ENCODE measurements at places on chromosomes 6 and 20.
A peak's percentile ranks its signal among the peaks of the same experiment; 100 is the strongest.

- no peak for DNase-seq
Measured at GRCh38 chr6:125795301-125795700, 4.5 kb downstream of the NCOA7 start.

- DNase-seq = no peak
Measured at GRCh38 chr6:137095651-137096238, 51.0 kb upstream of the IL20RA start.

GRCh38 chr6:32432050-32432450 lies 7.6 kb upstream of the HLA-DRA start:
- DNase-seq = no peak

DNA sequence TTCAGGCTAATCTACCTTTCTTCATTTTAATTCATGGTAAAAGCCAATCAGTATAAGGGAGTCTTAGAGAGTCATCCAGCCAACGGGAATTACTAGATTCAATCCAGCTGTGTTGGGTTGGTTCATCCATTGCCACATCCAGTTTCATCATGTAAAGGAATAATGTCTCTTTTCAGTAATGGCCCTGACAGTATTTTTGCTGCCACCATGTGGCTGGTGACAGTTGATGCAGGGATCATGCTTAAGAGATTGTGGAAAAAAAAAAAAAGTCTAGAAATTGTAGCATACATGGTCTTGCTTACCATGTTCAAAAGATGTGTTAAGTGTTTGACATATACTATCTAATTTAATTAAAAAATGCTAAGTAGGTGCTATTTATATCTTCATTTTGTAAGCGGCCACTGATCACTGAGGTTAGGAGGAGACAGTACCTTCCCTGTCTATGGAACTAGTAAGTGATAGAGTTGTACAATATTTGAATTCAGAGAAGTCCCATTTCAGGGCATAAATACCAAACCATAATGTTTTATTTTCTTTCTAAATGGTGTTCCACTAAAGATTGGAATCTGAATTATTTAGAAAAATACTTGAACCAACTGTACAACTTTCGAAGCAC lies 135.9 kb downstream of the KHDRBS2 start:
- DNase-seq = peak; percentile 57

DNA sequence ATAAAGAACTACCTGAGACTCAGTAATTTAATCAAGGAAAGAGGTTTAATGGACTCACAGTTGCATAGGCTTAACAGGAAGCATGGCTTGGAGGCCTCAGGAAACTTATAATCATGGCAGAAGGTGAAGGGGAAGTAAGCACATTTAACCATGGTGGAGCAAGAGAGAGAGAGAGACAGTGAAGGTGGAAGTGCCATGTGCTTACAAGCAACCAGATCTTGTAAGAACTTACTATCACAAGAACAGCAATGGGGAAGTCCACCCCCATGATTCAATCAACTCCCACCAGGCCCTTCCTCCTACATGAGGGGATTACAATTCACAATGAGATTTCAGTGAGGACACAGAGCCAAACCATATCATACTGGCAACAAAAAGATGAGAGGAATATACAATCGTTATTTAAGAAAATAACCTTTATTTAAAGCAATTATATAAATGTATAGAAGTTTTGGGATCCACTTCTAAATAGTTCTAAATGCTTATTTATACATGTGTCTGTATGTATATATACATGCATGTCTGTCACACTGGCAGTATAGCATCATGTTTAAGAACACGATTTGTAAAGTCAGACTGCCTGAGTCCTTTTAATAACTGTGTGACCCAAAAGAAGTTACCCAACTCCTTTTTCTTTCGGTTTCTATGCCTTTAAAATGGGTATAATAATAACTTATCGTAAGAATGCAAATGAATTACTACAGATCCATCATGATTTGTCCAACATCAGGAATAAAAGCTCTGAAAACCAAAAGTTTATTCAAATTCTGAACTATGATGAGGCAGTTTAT lies 255.7 kb upstream of the THEMIS start:
- DNase-seq = no peak

DNA sequence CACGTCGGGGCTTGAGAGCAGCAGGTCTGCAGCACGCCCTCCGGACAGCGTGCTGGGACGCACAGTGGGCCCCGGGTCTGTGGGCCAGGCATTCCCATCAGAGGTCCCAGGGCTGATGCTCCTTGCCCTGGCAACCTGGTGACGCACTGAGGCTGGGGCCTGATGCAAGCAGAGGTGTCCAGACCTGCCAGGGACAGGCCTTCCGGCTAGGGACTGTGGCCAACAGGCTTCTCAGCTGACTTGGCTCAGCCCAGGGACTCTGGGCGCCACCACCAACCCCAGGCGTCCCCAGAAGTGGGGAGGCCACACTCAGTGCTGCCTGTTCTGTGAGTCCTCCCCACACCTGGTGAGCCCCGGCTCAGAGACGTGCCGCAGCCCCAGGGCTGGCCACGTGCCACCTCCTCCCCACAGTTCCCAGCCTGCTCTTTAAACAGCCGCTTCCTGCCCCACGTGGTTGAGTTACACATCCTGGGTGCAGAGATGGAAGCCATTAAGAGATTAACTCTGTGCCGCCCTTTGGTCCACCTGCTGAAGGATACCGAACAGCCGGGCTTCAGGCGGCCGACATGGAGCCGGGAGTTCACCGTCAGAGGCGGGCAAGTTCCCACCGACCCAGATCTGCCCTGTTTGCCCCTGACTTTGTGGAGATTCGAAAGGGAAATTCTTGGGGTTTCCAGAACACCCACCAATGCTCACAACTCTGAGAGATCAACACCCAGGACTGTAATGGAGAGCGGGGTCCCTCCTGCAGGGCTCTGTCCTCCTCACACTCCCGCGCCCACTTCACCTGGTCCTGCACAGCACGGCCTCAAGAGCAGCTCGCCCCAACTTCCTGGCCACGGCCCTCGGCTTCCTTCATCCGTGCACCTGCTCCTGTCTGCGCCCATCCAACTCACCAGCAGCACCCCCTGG lies 37.6 kb upstream of the ZBP1 start:
- DNase-seq = peak; percentile 69

DNA sequence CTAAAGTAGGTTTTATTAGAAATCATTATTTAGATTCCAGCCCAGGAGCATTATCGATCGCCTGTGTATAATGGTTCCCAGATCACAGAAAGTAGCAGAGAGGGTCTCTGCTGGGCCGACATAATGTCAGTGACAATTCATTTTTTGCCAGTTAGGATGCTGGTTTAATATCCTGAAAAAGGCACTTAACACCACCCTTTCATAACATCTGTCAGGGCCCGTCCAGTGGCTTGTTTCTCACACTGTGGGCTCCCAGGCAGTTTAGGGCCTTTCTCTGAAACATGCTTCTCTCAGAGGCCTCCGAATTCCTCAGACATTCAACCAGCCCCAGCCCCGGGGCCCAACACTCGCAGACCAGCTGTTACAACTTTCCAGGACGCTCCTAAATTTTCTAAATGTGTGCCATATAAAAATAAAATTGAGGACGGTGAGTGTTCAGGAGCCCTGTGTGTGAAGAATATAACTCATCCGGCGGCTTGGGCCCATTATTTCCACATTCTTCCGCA lies 108.6 kb upstream of the EYA4 start:
- DNase-seq = no peak

DNA sequence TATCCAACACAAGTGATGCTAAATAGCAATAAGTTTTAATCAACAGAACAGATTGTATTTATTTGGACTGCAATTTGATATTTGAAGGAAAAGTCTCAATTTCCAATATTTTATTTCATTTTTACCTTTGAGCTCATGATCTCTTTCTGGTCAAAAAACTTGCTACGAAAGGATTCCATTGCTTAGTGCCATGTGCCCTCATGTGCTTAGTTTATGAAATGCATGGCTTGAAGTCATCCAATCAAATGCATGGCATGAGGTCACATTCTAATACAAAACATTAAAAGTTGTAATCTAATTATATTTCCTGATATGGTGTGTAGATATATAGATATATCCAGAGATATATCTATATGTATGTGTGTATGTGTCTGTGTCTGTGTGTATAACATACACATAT lies 321.2 kb upstream of the ADGRB3 start:
- no peak for DNase-seq

- no peak for DNase-seq
Measured at GRCh38 chr20:59165891-59166709, 2.5 kb downstream of the ZNF831 start.

GRCh38 chr20:30985386-30985785 lies 272.1 kb upstream of the DEFB115 start:
- no peak for DNase-seq

- no peak for DNase-seq
Measured at GRCh38 chr6:119922814-119923213, 573.3 kb upstream of the MAN1A1 start.

DNA sequence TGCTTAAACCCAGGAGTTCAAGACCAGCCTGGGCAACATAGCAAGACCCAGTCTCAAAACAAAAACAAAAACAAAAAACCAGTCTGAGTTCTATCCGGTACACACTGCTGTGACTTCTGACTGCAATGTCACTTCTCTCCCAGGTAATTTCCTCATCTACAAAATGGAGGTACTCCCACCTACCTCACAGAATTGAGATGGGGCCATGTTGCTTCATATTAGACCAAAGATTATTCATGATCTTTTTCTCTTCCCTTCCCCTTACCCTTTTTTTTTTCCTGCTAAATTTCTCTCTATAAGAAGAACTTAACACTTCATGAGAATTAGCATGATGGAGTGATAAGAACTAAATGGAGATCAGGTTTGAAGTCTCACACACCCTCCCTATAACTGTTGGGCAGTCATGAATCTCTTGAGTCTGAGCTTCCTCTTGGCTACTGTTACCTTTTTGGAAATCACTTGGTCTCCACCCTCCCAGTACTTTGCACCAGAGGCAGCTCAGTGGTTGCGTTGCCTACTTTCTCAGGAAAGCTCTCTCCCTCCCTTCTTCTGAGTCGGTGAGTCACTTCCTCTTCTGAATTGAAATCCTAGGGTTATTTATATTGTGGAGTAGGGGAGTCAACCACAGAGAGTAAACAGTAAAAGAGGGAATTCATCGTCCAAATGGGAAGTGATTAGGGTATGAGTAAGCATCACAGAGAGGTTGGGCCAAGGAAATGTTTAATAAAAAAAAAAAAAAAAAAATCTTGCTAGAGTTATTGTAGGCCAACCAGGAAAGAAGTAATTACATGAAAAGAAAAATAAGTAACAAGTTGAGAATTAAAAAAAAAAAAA lies 59.9 kb upstream of the MAP7 start:
- DNase-seq = peak; percentile 29

- no peak for DNase-seq
Measured at GRCh38 chr20:14453259-14453658, 115.8 kb upstream of the FLRT3 start.

GRCh38 chr6:134678436-134678889 lies 271.4 kb downstream of the ALDH8A1 start:
- peak; percentile 77 for DNase-seq

- no peak for DNase-seq
Measured at GRCh38 chr20:44343162-44343675, 6.4 kb downstream of the R3HDML start.

GRCh38 chr20:58587467-58587866 lies 63.6 kb upstream of the STX16 start:
- DNase-seq = no peak

DNA sequence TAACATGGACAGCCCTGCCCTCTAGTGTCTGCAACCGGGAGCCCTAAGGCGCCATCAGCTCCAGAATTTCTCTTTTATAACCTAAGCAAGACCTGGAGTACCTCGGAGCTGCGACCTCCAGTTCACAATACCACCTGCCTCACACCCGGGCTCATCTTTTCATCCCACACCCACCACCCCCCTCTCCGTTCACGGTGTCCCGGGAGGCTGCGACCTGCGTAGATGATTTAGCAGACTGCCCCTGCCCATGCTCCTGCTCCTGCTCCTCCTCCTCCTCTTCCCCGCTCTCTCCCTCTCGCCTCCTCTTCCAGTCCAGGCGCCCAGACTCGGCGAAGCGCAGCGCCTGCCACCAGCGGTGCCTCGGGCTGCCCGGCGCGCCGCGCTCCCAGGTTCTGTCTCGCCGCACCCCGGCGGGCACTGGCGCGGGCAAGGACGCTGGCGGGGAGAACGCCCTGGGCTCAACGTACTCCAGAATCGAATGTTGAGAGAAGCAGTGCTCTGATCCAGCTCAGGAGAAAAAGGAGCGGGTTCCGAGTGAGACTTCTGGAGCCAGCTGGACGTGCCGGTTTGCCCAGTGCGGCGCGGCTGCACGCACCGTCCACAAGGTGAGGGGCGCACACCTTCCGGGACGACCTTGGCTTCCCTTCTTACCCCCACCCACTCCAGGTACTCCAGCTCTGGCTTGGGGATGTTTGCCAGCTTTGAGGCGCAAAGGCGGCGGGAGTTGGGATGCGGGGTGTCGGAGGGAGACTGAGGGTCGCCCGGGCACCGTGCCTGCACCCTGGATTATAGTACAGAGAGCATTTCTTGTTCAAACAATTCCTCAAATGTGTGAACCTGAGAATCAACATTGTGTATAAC lies at the start of gene HTR1E:
TSS of gene HTR1E (plus strand) at position 310 of the 861 bp plus-strand sequence. CDS start 77,807 bp downstream, outside the sequence.
- DNase-seq = peak; percentile 38

DNA sequence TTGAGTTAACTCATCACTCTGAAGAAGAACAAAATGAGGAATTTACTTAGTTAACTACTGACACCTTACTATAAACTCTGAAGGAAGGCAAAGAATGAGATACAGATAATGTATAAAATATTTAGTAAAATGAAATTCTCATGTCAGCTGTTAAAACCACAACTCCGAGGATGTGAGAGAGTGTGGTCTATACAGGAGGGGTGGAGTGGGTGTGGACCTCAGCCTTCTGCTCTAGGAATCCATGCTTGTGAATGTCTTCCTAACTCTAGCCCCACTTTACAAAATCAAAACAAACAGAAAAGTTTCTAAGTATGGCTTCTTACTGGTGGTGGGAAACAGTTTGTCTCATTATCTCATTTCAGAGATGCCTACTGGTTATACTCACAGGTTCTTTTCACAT lies 14.2 kb downstream of the PPP1R14C start:
- DNase-seq = no peak

DNA sequence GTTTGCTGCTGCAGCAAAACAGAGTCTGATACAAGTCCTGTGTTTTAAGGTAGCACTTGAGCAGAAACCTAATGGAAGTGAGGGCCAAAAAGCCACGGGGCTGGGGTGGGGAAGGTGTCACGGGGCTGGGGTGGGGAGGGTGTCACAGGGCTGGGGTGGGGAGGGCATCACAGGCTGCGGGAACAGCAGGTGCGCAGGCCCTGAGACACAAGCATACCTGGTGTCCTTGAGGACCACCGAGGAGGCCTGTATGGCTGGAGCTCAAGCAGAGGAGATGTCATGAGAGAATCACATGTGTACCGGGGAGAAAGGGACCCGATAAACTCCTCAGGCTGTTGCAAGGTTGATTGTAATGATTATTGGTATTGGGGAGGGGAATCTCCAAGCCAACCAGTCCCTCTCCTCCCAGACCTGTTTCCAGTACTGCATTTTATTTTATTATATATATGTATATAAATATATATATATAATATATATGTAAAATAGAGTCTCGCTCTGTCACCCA lies 13.6 kb upstream of the SPO11 start:
- no peak for DNase-seq

DNA sequence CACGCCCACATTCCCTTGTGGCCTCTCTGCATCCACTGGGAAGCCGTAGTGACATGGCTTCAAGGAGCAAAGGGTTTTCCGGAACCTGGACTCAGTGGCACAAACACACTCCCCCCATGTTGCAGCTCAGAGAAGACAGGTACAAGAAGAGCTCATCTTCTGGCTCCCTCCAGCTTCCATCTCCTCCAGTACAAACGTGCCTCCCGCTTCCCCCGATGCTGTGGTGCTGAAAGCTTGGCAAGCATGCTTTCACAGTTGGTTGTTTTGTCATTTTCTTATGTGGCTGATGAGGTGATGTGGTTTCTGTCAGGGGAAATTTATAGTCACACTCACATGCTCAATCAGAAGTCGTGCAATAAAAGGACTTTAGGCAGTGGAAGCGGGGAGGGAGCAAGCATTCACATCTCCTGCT lies 258.5 kb downstream of the KIF16B start:
- DNase-seq = no peak

- DNase-seq = no peak
Measured at GRCh38 chr6:23267651-23268050, 698.3 kb downstream of the HDGFL1 start.

Data from NCI-H2081 (cell line).